Posterior cingulate gyrus (tissue), 11 donors: ENCODE measurements at places on chromosomes 4 and X.

- no peak for DNase-seq
These were observed 40.4 kb upstream of the PDLIM5 start for GRCh38 chr4:94411296-94411695.

GRCh38 chr4:155032521-155033229 is 175.8 kb upstream of the NPY2R start:
- no peak for DNase-seq

- DNase-seq, result no peak
These were observed 118.8 kb upstream of the PCDH18 start for GRCh38 chr4:137651128-137651527.

- DNase-seq, result no peak
These were observed 124.6 kb upstream of the ANXA3 start for GRCh38 chr4:78426972-78427371.

GRCh38 chrX:18401848-18402213 is 23.6 kb upstream of the CDKL5 start:
- DNase-seq, result no peak

- DNase-seq, result no peak
These were observed 167.5 kb upstream of the USP38 start for GRCh38 chr4:143017210-143017609.

- no peak for DNase-seq
These were observed 223.0 kb upstream of the PSAPL1 start for GRCh38 chr4:7657545-7658297.

- no peak for DNase-seq
These were observed 401.6 kb upstream of the EPHA5 start for GRCh38 chr4:66071911-66072310.

DNA sequence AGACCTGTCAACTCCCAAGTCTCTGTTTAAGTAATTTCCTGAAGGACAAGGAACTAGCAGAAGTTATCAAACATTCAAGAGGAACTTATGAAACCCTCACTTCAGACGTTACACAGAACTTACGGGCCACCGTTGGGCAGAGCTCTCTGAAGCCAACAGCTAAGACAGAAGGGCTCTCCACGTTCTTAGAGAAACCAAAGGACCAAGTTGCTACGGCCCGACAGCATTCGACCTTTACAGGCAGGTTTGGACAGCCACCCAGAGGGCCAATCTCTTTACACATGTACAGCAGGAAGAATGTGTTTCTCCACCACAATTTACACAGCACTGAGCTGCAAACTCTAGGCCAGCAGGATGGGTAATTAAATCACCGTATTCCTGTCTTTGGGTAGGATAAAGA is 705.1 kb upstream of the GRID2 start:
- DNase-seq, result no peak

DNA sequence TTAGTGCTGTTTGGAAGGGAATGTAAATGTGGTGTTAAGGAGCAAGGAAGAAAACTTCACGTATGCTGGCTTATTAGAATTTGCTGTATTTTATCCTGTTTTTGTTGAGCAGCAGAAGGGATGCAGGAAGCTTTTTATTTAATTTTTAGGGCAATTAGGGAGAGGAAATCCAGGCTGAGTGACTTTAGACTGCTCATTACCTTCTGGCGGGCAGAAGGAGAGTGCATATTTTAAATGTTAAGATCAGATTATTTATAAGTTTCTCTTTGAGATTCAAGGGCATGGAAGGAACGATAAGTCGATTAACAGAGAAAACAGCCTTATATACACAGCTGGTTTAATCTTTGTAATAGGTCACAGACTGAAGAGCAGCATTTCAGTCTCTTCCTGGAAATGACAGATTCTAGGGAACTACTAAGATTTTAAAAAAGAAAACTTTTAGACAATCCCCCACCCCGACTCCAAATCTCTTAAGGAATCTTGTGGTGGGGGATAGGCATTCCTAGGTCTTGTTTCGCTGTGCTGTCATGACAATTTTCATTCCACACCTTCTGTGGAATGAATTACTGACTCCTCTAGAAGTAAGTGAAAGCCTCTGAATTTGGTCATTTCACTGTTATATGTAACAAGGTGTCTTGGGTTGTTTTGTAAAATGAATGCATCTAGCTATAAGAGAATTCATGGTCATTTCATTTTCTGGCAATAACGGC is 402.5 kb downstream of the RAPGEF2 start:
- no peak for DNase-seq

- no peak for DNase-seq
These were observed 19.0 kb upstream of the SUPT20HL2 start for GRCh38 chrX:24332878-24333277.

DNA sequence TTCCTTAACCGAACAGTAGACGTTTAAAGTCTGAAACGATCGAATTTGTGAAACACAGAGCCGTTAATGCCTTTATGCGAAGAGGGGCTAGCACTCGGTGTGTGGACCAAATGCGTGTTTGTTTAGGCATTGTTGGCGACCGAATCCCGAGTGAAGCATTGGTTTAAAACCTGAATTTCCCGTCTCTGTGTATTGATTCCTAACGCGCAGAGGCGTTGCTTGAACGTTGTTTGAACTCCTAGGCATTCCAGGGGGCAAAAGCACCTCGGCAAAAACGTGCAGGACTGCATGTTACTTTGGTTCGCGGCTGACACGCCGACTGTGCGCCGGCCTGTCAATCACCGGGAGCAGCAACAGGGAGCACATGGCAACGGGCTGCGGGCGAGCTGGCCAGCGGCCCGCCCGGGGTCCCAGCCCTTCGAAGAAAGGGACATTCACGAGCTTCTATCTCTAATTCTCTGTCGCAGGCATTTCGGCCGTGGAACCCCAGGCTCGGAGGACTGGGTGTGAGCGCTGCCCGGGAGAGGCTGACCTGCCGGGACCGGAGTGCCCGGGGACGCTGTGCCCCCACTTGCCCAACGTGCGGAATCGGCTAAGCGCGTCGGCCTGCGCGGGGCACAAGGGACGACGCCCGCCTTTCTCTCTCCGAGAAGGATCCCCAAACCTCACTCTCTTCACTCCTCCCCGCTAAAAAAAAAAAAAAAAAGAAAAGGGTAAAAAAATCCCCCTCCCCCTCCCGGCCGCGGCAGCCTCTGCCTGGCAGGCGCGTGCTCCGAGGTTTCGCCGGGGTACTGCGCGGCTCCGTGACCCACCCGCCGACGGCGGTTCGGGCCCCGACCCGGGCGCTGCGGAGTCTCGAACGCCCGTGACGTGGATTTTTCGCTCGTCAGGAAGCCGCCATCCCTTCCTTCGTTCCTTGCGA is 810 bp downstream of the SPRY1 start:
- DNase-seq, result peak; percentile 84

GRCh38 chr4:154807042-154807630 is 26.1 kb downstream of the RBM46 start:
- DNase-seq, result no peak

GRCh38 chr4:153204728-153205648 is 745 bp downstream of the TRIM2 start:
- no peak for DNase-seq

DNA sequence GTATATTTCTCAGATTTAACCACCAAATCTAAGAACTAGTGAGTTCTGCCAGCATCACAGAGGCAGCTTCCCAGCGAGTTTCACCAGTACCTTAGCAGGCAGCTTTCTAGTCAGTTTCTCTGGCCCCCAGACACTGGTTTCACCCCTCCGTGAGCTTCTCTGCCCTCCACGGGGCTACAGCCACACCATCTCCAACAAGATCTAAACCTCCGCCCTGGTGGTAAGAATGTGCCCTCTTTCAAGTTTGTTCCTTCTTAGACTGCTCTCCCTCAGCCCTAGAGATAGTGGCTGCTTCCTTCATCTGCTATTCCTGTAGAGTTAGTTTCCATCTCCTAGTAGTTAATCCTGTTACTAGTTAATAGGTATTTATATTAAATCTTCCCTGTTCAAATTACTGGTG is 60.5 kb upstream of the TAB3 start:
- DNase-seq, result no peak

DNA sequence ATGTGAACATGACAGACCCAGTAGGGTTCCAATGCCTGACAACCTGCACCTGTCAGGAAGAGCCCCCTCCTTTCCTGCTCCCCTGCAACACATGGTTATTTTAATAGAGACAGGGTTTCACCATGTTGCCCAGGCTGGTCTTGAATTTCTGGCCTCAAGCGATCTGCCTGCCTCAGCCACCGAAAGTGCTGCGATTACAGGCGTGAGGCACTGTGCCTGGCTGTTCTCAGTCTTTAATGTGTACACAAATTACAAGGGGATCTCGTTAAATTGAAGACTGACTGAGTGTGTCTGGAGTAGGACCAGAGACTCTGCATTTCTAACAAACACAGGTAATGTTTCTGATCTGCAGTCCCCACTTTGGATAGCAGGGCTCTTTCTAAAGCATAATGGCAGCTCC is 55.4 kb downstream of the NPNT start:
- no peak for DNase-seq

- DNase-seq, result no peak
These were observed 236.3 kb upstream of the NWD2 start for GRCh38 chr4:37008199-37008598.

- no peak for DNase-seq
These were observed 39.4 kb upstream of the TMPRSS11E start for GRCh38 chr4:68407868-68408190.

GRCh38 chr4:98068495-98068894 is 74.8 kb downstream of the STPG2 start:
- no peak for DNase-seq

DNA sequence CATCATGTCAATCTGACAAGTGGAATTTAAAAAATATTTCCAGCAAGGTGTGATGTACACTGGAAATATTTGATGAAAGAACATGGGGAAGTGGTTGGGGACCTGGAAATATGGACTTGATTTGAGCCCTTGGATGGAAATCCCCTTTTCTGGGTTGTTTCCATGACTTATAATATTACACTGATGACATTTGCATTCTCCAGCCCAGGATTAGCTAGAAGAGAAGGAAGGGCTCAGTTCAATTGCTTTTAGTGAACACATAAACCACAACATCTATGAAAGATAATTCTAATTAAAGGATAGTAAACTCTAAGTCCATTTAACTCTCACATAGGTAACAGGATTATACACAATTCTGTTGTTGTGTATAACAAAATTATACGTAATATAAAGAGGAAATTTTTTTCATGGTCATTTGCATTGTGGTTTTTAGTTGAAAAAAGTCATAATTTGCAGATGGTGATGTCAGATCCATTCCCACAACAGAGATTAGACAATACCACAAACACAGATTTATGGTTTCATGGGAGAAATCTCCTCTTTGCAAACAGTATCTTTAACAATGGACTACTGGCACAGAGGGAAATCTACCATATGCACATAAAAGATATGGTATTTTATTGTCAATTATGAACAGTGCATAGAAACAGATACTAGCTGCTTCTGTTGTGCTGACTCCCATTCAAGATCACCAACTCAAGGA is 126.5 kb downstream of the DKK2 start:
- DNase-seq, result no peak

DNA sequence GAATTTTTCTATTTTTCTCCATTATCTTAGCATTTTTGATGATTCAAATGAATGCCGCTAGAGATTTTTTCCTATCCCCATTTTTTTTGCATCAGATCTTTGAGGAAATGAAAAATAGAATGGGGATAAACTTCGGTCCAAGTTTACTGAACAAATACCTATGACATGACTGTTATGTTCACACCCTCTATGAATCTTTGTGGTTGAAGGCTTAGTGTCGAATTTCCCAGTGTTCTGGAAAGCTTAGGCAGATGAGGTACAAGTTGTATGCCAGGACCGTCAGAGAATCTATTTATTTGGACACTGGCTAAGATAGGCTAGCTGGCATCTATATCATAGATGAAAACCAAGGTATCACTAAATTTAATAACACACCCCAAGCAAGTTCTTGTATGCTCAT is 123.4 kb downstream of the SPCS3 start:
- no peak for DNase-seq

DNA sequence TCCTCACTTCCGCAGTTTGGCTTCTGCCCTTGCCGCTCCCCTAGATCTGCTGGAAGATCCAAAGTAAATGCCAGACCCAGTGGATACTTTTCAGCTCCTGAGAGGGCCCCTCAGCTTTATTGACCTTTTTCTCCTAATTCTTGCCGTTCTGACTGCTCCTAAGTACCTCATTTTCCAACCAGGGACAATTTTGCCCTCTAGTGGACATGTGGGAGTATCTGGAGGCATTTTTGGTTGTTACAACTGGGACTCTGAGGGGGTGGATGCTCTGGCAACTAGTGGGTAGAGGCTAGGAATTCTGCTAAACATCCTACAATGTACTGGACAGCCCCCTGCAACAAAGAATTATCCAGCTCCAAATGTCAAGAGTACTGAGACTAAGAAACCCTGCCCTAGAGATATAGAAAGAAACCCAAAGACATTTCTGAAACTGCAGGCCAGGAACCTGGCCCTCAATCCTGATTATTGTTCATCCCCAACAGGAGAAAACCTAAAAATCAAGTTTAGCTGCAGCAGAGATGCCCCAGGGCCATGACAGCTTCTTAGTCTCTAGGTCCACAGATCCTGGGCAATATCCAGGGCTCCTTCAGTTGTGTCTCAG is 3.4 kb downstream of the TEX13B start:
- DNase-seq, result no peak

GRCh38 chr4:166195101-166195500 is 322.1 kb downstream of the TLL1 start:
- DNase-seq, result no peak

GRCh38 chr4:176588436-176588835 is 204.3 kb downstream of the VEGFC start:
- no peak for DNase-seq
